ENCODE measurements at places on chromosomes 12 and 14.

DNA sequence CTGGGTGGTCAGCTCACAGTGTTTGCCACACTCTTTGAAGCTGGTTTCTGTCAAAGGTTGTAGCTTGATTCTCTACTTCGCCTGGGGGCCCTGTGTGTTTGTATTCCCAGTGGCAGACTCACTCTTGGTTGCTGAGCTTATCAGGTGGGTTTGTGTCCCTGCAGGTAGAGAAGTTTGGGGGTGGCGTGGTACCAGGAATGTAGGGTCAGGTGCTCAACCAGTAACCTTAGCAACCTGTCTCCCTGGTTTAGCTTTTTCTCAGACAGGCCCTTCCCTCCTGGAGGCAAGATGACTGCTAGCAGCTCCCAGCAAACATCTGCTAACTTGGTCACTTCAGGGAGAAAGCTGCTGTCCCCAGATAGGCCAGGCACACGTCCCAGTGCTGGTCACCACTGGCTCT lies 352.2 kb downstream of the AACS start:
- no peak for DNase-seq

- no peak for DNase-seq
Observed at GRCh38 chr12:105220150-105220928, 15.6 kb downstream of the APPL2 start.

- no peak for DNase-seq
Observed at GRCh38 chr12:116739381-116739887, 1.3 kb downstream of the RNFT2 start.

- no peak for DNase-seq
Observed at GRCh38 chr14:57960946-57961785, 95.3 kb upstream of the SLC35F4 start.

DNA sequence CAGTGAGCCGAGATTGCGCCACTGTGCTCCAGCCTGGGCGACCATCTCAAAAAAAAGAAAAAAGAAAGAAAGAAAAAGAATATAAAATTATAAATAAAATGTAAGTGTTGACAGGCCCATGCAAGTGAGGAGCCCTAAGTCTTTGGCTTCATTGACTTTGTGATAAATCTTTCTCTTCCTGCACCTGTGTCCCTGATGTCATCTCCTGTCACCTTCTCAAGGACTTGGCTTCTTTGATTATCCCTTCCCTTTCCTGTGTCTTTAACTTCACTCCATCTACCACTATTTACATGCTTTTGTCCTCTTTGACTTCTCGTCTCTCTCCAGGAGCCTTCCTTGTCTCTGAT lies 33.6 kb upstream of the WNK1 start:
- no peak for DNase-seq

DNA sequence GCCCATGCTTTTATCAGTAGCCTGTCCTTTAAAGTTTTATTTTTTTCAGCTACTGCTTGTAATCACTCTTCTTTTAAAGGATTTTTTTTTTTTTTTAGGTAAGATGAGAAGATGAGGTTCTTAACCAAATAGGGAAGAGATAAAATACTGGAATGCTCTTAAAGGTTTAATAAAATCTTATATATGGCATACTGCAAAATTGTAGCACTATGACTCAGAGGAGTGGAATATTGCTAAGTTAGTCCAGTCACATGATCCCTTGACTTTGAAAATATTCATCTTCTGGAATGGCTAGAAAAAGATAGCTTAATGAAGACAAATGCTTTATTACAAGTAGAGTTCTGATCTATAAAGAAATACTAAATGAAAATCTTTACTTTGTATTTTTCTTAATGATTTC lies 116.6 kb downstream of the NAV3 start:
- no peak for DNase-seq

DNA sequence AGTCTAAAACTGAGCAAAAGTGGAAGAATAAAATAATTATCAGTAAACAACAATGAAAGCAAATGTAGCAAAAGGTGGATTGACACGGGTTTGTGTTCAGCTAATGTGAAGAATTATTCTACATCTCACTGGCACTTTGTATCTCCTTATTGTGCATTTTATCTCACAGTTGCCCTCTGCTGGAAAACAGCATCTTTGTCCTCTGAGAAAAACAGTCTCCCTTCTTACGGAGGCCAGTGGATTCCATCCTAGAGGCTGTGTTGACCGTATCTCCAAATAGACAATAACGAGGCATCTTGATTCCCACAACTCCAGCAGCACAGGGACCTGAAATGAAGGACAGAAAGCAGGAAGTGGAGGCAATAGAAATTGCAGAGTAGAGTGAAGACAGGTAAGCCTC lies 51.3 kb upstream of the PLBD1 start:
- no peak for DNase-seq

DNA sequence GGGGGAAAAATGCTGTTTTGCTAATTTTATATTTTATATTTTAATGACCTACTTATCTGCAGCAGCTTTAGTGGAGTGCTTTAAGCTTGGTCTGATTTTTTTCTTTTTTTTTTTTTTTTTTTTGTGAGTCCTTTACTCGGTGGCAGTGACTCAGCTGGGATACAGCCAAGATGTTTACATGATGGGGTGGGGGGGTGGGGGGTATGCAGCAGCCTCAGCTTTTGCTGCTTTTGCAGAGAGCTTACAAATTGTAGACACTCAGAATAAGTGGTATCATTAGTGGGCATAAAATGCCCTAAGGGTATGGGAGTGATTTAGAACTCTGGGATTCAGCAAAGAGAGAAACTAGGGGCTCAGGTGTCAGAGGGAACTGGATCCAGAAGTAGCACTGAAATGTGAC lies 38.2 kb upstream of the ARHGAP5 start:
- DNase-seq = no peak

DNA sequence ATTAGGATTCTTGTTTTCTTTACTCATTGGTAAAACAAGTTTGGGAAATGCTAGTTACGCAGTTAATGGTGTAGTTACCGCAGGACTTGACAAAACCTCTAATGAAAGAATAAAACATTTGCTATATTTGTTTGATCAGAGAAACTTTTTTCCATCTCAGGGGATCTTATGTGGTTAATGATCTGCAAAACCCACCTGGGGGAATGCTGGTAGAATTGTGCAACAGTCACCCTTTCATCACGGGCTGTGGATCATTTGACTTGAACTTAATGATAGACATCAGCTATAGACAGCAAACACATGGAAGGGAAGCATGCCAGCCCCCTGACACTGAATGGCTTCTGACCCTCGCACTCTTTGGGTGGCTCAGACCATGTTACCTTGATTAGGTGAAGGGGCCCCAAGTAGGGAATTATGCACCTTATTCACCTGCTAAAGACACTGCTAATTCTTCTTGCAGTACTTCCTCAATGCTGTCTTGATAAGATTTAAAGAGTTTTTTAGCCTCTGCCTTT lies 84.2 kb downstream of the PDE3A start:
- DNase-seq = no peak

GRCh38 chr12:111426344-111427185 lies 20.8 kb downstream of the SH2B3 start:
- DNase-seq = peak; percentile 22

DNA sequence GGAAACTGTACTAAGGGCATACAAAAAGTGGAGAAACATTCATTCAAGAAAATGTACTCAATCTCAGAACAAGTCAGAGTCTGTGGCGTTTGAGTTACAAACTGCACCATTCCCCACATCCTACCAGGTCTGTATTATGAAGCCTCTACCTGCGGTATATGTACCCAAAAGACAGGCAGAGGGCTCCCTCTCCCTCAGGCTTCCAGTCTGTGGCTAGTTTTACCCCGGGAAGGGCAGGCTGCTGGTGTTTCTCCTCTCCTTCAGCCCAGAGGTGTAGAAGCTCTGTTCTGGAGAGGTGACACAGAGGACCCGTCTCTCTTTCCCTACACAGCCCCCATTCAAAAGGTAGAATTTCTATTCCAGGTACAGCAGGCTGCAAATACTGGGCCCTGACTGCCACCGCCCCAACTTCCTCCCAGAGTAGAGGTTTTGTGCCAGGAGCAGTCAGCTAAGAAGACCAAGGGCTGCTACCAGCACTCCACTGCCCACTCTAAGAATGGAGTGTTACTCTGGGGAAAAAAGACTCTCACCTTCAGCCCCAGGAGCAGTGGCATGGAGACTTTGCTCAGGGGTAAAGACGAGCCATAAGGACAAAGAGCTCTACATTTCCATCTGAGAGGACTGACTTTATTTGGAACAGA lies 39.4 kb downstream of the PARP11 start:
- DNase-seq = no peak

DNA sequence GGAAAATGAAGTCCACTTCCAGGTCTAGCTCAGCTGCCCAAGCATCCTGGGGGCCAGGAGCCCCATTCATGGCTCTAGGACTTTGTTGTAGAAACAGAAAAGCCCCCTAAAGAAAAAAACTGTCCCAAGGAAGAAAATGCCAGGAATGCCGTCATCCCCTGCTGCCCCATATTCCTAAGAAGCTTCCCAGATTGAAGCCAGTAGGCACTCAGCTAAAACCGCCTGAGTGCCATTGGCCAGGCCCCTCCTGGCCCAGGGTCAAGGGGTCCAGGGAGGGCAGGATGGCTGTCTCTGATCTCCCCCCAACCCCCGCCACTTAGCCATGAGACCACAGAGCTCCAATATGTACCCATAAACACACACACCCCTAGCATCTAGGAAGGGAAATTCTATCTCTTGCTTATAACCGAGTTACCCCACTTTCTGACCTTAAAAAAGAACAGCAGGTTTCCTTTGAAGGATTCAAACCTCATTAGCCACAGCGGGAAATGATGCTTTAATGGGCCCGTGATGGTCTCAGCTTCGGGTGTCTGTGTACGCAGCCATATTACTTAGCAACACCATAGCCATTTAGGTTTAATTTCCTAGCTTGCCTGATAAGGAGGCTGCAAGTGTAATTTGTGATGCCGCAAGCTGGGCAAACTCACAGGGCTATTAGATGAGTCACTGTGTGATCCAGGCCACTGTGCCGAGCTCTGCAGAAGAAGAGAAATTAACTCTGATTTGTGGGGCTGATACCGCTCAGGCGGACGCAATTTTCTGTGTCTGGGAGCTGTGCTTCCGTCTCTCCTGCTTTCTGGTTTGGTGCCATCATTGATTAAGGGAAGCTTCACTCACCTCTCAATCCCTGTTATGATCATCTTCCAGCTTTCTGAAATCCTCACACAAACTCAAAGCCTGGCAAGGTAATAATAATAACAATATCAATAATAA lies 84.2 kb downstream of the GCH1 start:
- no peak for DNase-seq

DNA sequence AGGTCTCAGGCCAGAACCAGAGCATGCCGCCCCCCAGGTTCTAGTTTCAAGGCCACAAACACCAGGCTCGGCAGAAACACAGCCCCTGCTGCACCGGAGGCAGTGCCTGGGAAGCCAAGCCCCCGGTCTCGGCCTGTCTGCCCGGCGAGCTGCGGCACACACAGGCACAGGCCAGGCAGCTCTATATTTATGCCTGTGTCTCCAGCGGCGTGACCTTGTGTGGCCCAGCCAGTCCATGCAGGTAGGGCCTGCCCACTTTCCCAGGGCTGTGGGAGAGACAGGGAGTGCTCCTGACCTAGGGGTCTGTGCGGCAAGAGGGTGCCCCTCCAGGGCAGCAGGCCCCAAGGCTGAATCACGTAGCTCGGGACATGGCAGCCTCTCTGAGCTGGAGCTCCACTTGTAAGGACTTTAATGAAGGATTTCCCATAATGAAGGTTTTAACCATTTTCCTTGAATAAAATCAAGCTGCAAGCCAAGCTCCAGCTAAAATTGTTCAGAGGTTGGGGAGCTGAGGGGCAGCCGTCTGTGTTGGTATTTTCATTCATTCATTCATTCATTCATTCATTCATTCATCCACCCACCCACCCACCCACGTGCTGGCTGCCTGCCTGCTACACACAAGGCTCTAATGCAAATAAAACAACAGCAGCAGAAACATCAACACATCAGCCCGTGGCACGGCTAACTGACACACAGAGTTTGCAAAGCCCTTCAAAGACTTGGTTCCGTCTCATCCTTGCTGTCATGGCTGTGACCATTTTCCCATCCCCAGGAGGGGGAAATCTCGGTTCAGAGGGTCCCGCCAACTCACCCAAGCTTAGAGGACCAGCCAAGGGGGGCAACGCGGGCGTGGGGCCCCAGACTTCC lies 92.0 kb downstream of the RFLNA start:
- no peak for DNase-seq

DNA sequence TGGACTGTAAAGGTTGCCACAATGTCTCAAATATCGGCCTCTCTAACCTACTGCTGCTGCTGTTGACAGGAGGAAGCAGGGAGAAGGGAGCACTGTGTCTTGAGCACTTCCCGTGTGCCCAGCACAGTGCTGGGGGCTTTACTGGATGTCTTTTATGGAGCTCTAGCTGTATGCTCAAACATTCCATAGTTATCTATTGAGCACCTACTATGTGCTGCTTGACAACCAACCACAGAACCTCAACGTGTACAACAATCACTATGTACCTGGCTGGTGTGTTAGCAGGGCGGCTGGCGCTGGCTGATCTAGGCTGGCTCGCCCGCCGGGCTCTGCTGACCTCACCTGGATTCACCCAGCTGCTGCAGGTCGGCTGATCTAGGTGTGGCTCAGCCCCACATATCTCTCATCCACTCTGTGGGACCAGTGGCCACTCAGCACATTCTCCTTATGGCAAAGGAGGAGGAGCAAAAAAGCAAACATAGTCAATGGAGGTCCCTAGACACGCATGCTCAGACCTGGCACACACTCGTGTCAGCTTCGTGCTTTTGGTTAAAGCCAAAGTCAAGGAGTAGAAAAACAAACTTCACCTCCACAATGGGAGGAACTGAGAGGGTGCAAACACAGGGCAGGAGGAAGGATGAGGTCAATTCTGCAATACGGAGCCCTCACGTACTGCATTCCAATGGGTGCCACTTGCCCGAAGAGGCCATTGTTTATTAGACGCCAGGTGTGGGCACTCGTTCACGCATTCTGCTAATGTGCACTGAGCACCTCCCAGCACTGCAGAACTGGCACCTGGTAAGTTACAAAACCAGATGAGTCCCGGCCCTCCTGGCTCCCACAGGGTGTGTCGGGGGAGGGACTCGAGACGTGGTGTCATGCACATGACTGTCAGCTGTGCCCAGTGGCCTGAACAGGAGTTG lies 147.2 kb downstream of the SCARB1 start:
- no peak for DNase-seq

DNA sequence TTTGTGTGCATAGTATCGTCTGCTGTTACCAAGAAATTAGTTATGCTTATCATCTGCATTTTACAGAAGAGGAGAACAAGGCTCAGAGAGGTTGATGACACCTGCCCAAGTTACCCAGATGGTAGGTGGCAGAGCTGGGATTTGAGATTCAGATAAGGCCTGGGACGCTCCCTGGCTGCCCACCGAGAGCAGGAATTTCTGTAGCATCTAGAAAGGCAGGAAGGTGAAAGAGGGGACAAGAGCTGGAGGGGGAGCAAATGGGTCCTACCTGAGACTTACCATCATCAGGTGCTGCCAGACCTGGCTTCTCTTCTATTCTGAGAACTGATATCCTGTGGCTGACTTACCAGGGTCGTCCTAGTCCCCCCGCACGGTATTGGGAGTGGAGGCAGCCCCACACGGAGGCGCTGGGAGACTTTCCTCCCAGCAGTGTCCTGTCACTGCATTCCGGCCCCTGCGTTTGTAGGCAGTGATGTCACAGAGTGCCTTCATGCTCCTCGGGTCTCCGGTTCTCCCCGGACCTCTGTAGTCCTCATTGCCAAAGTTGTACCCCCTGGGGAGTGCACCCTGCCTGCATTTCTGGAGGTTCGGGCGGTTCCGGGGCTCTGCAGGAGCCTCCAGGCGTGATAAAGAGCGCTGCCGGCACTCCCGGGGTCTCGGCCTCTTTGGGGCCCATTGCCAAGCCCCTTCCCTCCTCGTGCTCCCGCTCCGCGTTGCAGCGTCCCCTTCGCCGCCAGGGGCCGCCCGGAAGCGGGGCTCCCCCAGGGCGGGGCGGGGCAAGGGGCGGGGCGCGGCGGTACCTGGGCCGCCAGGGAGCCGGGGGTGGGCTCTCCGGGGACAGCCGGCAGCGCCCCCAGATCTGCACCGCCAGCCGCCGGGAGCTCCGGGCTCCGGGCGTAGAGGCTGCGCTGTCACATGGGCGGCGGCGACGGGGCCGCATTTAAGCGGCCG lies at the start of gene CABP1:
TSS of gene CABP1 (plus strand) at position 856 of the 951 bp plus-strand sequence. CDS start at position 916, 60 bp downstream.
- peak; percentile 66 for DNase-seq
